OCI-M1 (cell line): ENCODE measurements at places on chromosomes 11 and 22.

GRCh38 chr22:27804470-27805297 is 3.1 kb upstream of the MN1 start:
- DNase-seq, result peak; percentile 65

GRCh38 chr11:73389916-73390315 is 13.7 kb downstream of the RELT start:
- DNase-seq, result no peak

- DNase-seq, result no peak
These were observed at the start of gene VPREB1 for GRCh38 chr22:22244316-22245250. Gene VPREB1, plus strand, starts transcription at chr22:22244786. Its CDS starts 28 bp downstream, at chr22:22244814.

GRCh38 chr11:132048040-132048439 is 677.6 kb downstream of the NTM start:
- no peak for DNase-seq

DNA sequence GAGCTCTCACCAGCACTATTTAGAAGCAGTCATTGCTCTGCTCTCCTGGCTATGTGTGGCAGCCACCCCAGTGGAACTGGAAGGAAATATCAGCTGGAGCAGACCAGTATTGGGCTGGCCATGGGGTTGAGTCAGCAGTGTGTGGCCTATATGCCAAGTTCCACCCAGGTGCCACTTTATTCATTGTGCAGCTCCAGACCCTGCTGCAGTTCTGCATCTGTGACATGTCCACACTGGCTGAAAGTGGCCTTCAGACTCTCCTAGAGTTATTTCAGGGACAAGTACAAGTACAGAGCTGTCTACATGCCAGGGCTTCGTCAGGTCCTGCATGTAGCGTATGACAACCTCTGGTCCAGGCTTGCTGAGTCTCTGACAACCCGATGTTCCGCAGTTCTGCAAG is 55.2 kb downstream of the CABIN1 start:
- DNase-seq, result no peak
